ENCODE measurements at places on chromosomes 4 and X.

- no peak for DNase-seq
These were observed 47.3 kb upstream of the TLR3 start for GRCh38 chr4:186021461-186022167.

- no peak for DNase-seq
These were observed 12.1 kb downstream of the RBMX start for GRCh38 chrX:136868283-136869055.

- no peak for DNase-seq
These were observed 42.0 kb downstream of the CBLL2 start for GRCh38 chrX:22314692-22315091.

- DNase-seq: no peak
These were observed 395.3 kb upstream of the PITX2 start for GRCh38 chr4:111018216-111018615.

GRCh38 chrX:124289443-124289842 lies 43.0 kb upstream of the TEX13D start:
- DNase-seq: no peak

DNA sequence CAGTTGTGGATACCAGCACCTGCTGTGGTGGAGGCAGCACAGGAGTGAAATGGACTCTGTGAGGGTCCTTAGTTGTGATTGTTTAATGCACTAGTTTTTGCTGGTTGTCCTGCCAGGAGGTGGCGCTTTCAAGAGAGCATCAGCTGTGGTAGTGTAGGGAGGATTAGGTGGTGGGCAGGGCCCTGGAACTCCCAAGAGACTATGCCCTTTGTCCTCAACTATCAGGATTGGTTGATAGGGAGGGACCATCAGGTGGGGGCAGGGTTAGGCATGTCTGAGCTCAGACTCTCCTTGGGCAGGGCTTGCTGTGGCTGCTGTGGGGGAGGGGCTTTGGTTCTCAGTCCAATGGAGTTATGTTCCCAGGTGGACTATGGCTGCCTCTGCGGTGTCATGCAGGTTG lies 121.9 kb downstream of the RRAGB start:
- DNase-seq: no peak

DNA sequence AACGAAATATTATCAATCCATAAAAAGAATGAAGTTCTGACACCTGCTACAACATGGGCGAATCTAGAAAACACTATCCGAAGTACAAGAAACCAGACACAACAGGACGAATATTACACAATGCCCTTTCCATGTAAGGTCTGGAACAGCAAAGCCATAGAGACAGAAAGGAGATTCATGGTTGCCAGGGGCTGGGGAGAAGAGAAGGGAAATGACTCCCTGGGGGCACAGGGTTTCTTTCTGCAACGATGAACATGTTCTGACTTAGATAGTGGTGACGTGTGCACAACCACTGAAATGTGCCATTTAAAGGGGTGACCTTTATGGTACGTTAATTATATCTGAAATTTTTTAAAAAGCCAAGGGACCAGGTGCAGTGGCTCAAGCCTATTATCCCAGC lies 28.3 kb downstream of the GPR143 start:
- DNase-seq: no peak

DNA sequence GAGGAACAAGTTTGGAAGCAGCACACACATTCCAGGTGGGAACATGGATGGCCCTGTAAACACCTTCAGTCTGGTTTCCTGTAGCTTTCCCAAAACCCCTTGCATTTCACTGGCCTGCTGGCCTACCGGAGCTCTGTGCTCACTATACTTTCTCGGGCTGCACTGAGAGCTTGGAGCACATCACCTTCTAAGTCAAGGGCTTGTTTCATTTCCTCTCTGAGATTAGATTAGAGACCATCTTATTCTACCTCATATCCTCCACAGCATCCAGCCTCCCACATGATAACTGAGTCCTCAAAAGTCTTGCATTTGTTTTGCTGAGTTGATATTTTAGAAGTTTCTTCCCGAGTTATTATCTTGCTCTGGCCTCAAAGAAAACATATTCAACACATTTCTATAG lies 147.7 kb downstream of the RASL11B start:
- no peak for DNase-seq

DNA sequence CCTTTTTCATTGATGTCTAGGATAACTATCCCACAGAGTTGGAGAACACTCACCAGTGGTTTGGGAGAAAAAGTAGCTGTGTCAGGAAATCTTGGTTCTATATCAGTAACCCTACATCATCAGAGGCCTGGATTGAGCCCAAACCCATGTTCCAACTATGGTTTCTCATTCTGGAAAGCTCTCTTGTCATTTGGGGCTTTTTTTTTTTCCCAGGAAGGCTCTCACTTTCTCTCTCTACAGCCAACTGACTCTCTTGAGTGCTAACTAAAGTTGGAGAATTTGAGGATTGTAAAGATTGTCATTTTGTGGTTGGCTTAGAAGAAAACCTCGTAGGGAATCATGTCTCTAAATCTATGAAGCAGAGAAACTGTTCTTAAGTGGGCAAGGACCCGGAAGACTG lies 228.2 kb upstream of the DIPK2B start:
- DNase-seq: no peak

GRCh38 chr4:52982946-52983340 lies 120.8 kb downstream of the RASL11B start:
- no peak for DNase-seq

GRCh38 chr4:10454121-10454520 lies 3.1 kb downstream of the ZNF518B start:
- no peak for DNase-seq

- DNase-seq: no peak
These were observed 67.6 kb downstream of the PJA1 start for GRCh38 chrX:69097451-69098236.

GRCh38 chrX:18016941-18017340 lies 155.8 kb upstream of the RAI2 start:
- no peak for DNase-seq

GRCh38 chr4:6390356-6390755 lies 82.1 kb downstream of the PPP2R2C start:
- DNase-seq: no peak

- no peak for DNase-seq
These were observed at the start of gene CRMP1 for GRCh38 chr4:5893004-5893580. TSS of gene CRMP1 (minus strand) at chr4:5893086. CDS start at chr4:5892969, 117 bp downstream.

DNA sequence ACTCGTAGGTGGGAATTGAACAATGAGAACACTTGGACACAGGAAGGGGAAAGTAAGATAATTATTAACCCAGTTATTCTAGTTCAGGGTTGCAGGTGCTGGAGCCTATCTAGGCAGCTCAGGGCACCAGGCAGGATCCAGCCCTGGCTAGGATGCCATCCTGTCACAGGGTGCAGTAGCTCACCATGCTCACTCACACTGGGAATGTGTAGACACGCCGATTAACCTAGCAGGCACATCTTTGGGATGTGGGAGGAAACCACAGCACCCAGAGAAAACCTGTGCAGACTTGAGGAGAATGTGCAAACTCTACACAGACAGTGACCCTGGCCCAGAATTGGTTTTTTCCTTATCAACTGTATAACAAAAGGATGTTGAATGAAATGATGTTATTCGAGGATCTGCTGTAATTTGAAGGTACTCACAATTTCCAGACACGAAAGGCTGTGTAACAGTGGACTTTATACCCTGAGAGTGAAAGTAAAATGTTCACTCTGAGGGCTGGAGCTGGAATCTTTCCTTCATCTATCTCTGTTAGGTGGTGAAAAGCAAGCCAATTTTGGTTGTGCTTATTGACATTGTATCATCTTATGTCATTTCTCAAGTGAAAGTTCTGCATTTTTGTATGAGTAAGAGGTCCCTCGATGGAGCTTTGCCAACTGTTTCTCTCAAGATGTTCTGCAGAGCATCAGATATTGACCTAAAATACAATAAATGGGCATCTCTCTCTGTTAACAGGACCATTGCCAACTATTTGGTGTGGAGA lies 78.8 kb downstream of the PHEX start:
- DNase-seq: no peak

DNA sequence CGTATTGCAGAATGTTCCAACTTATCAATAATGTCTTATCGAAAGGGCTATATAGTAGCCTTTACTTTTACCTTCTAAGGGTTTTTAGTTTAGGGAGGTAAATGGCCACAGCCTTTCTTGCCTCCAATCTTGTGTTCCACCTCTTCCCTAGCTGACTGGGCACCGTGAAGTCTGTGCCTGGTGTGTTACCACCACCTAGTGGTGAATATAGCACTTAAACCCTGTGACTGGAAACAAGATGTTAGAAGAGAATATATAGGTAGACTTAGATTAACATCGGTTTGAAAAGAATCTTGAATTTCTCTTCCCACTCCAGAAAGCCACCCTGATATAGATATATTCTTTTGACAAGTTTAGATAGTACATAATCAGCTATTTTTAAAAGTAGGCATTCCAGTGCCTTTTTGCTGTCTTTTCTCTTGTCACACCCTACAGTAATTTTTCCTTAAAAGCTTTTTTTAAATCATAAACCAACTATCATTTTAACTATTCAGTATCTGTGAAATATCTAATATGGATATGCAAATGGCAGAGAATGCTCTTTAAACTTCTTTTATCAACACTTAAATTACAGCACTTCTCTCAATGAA lies 27.8 kb upstream of the ADH7 start:
- DNase-seq: peak; percentile 31

GRCh38 chrX:68147848-68148247 lies 285.4 kb downstream of the OPHN1 start:
- no peak for DNase-seq

GRCh38 chr4:1883583-1883982 lies 12.4 kb downstream of the NSD2 start:
- no peak for DNase-seq

GRCh38 chr4:142405021-142405694 lies 440.9 kb downstream of the INPP4B start:
- DNase-seq: no peak

DNA sequence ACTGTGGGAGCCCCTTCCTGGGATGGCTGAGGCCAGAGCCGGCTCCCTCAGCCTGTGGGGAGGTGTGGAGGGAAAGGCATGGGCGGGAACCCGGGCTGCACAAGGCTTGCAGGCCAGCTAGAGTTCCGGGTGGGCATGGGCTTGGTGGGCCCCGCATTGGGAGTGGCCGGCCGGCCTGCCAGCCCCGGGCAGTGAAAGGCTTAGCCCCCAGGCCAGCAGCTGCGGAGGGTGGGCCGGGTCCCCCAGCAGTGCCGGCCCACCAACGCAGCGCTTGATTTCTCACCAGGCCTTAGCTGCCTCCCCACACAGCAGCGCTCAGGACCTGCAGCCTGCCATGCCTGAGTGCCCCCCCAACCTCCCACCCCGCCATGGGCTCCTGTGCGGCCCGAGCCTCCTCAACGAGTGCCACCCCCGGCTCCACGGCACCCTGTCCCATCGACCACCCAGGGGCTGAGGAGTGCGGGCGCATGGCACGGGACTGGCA lies 78.0 kb downstream of the COX7B2 start:
- no peak for DNase-seq

- DNase-seq: no peak
These were observed 413 bp downstream of the PDK3 start for GRCh38 chrX:24465532-24465865.

- DNase-seq: no peak
These were observed 89.5 kb upstream of the CITED1 start for GRCh38 chrX:72395237-72395636.

- no peak for DNase-seq
These were observed 49.3 kb upstream of the CLCN4 start for GRCh38 chrX:10107483-10107882.

DNA sequence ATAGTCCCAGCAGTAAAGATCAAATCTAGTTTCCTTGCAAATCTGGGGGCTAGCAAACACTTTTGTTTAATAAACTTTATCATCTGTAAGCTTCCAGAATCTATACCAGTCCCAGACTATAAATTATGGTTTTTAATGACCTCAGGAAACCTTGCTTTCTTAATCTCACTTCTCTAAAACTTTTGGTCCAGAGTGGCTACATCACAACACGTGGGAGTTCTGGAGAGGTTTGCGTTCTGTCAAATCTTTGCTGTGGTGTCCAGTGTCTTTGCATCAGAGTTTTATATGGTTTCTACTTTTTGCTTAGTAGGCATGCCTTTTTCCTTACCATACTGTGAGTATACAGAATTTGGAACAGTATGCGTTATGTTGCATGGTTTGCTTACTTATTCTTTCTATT lies 193.9 kb downstream of the ANK2 start:
- DNase-seq: no peak

Data from HuH-7 (cell line).